GM06990 (cell line): ENCODE measurements at places on chromosomes 4 and X.

- no peak for DNase-seq
Observed at GRCh38 chr4:56307423-56307822, 79.9 kb downstream of the AASDH start.

DNA sequence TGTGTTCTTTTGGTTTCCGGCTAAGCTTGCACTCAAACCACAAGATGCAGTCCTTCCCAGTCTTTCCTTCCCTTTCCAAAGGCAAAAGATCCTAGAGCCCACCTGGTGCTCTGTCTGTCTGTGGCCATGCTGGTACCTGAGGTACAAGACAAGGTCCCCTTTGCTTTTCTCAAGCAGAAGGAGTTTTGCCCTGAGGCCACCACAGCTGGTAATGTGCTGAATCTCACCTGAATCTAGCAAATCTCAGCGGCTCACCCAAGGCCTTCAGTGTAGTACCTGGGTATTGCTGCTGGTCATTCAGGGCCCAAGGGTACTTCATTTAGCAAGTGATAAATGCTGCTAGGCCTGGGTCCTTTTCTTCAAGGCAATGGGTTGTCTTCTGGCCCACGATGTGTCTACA lies 20.5 kb upstream of the KLF8 start:
- no peak for DNase-seq

GRCh38 chrX:141917801-141918200 lies 14.1 kb downstream of the MAGEC1 start:
- DNase-seq = no peak

- DNase-seq = no peak
Observed at GRCh38 chr4:71262161-71262560, 76.7 kb upstream of the SLC4A4 start.

DNA sequence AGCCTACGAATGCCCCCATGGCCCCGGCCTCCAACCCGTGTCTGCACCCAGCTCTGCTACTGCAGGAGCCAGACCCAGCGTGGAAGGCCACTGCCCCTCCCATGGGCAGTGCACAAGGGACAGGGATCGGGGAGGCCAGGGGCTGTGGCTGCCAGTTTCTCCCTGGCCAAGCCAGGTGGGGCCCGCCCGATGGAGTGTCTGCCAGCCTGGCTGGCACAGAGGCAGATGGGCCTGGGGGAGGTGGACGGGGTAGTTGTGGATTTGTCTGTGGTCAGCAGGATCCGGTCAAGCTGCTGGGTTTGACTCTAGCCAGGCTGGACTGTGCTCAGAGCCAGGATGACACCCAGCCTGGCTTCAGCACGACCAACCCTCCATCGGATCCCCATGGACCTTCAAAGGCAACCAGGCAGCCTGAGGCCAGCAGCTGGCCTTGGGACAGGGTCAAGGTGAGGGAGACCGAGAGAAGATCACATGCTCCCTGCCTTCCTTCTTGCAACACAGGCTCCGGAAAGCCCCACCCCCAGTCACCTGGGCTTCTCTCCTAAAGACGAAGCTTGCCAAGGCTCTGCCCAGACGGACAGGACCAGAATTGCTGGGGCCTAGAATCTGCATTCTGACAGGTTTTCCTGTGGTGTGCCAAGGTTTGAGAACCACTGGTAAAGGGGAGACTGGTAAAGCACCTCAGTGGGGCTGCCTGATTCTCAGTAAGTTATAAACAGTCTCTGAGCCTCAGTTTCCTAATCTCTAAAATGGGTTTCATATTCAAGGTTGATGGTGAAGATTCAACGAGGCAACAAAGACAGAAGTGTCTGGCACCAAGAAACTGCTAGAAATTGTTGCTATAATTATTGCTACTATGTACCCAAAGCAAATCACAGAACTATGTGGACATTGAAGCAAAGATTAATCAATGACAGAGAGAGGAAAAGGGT lies 78.6 kb downstream of the PPP2R2C start:
- DNase-seq = no peak

DNA sequence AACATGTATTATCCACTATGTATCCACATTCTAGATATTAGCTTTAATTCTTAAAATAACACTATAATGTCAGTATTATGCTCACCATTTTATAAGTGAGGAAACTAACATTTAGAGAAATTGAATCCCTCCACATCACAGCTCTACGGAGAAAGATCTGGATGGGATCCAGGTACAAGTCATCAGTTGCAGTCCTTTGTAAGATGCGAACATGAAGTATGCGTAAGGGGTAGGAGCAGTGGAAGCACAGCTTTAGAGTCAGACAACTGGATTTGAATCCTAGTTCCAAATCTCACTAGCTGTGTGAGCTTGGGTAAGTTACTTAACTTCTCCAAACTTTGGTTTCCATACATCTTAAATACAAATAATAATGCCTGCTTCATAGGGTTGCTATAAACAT lies 162.5 kb downstream of the ATP10D start:
- DNase-seq = no peak
